ENCODE measurements at places on chromosomes 1 and 21.
A peak's percentile ranks its signal among the peaks of the same experiment; 100 is the strongest.

DNA sequence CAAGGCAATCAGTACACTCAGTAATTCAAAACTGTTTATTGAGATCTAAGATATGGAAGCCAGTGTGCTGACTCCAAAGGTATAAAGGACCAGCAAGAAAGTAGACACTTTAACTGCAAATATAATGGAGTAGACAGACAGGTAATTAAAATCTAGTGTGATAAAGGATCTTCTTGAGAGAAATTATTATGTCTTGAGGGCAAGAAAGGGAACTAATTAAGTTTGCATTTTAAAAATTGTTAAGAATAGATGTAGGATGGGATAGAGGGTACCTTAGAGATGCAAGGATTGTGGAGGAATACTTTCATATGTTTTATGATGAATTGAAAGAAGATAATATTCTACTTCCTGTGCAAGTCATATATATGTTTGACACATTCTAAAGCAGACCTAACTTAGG, 825.3 kb downstream of the LTN1 start:
- DNase-seq = no peak

GRCh38 chr21:36555199-36555800, 75.4 kb upstream of the CLDN14 start:
- no peak for DNase-seq

DNA sequence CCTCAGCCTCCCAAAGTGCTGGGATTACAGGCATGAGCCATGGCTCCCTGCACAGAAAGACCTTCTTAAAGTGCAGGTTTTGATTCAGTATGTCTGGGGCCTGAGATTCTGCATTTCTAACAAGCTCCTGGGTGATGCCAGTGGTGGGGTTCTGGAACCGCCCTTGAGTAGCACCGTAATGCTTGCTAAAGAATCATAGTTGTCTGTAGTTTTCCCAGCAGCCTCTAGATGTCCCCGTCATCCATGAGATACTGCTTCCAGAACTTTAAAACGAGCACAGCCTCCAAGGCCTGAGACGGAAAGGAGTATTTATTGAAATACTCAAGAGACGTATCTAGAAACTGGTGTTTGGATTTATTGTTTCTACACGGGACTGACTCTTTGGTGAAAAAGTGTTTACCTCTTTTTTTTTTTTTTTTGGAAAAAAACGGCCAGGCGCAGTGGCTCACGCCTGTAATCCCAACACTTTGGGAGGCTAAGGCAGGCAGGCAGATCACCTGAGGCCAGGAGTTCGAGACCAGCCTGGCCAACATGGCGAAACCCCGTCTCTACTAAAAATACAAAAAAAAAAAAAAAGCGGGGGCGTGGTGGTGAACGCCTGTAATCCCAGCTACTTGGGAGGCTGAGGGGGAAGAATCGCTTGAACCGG, 2.6 kb upstream of the TOR3A start:
- peak; percentile 42 for DNase-seq

DNA sequence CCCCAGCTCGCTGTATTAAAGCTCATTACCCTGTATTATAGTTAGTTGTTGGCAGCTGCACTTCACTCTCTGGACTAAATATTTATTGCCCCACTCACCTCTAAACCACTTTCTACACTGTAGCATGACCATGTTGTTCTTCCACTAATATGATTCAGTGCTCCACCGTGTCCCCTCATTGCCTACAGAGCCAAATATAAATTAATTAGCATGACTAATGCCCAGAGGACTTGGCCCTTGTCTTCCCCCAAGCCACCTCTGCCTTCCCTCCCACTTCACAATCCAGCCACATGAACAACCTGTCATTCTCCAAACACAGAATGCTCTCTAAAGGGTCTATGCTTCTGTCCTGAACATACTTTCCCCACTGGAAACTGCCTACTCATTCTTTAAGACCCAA, 276.5 kb downstream of the PLPP3 start:
- no peak for DNase-seq

DNA sequence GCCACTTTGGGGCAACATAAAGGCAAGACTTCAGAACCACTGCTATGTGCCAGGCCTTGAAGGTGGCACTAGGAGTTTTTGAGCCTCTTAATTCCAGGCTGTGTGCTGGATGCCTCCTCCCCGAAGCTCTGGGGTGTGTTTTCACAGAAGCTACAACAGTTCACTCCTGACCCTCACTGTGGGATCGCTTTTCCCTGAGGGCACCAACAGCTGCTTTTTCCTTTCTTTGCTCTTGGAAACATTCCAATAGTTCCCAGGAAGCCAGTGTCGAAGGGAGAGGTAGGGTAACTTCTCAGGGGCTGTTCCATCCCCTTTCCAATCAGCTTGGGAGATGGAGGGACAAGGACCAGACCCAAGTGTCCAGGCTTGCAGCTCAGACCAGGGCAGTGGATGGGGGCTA, 153.4 kb downstream of the C1orf94 start:
- no peak for DNase-seq

DNA sequence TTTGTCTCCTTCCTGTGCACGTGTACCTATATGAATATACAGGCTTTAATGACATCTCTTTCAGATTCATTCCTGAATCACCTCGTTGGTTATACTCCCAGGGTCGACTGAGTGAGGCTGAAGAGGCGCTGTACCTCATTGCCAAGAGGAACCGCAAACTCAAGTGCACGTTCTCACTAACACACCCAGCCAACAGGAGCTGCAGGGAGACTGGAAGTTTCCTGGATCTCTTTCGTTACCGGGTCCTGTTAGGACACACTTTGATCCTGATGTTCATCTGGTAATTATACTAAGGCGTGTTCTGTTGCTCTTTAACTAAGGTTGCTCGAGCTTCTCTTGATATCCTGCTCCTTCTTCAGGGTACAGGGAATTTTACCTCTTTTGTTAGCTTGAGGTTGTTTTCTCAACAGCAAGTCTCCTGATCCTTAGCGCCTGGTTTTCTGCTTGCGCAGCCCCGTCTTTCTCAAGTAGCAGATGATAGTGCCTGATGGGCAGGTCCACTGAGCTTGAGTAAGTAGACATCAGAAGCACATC, 55.1 kb downstream of the SLC22A15 start:
- DNase-seq = no peak

- DNase-seq = no peak
These were observed 4.5 kb downstream of the FOXE3 start for GRCh38 chr1:47420547-47420946.

DNA sequence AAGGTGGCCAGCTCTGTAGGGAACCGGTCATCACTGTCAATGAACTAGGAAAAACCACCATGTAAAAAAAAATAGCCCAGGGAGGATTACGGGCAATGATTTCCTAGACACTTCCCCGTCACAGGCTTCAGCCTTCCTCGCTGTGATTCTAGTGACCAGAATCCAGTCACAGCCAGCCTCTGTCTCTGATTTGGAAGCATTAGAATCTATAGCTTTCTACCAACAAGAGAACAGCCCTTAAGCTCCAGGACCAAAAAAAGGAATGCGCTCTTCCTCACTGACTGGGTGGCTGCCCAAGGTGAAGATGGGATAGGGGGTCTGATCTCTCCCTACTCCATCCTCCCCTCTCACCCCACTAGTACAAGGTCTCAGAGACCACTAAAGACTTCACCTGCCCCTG, 67.2 kb downstream of the TEX35 start:
- DNase-seq = no peak

GRCh38 chr1:209190591-209191261, 392.8 kb upstream of the CAMK1G start:
- no peak for DNase-seq

DNA sequence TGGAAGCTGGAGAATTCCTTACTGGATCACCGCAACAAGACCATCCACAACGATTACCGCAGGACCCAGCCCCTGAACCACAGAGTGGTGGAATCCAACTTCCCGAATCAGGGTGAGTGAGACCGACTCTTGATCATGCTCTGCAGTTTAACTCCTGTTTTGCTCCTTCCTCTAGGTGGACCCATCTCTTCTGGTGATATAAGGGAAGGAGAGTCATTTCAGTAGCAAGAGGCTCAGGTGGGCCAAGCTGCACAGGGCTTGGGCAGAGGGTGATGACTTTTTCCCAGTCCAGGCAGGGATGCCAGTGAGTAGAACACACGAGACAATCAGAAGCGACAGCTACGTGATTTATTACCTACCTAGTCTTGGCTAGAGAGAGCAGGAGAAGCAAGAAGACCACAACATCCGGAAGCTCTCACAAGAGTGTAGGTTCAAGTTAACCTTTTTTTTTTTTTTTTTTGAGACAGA, 25.2 kb downstream of the CA6 start:
- DNase-seq = peak; percentile 60

GRCh38 chr1:208178091-208178529, 66.1 kb downstream of the PLXNA2 start:
- no peak for DNase-seq

DNA sequence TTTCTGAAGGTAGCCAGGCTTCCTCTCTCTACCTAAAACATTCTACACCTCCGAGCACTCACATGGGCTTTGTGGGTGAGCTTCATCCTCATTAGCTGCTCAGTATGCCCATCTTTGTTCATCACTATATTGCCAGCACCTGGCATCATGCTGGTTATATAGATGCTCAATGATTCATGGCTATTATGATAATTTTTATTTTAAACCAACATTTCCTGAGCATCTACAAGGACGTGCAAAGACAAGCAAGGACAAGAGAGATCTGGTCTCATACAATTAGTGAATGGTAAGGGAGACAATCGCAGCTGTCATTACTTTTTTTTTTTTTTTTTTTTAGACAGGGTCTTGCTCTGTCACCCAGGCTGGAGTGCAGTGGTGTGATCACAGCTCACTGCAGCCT, 11.3 kb upstream of the QSOX1 start:
- DNase-seq = no peak

DNA sequence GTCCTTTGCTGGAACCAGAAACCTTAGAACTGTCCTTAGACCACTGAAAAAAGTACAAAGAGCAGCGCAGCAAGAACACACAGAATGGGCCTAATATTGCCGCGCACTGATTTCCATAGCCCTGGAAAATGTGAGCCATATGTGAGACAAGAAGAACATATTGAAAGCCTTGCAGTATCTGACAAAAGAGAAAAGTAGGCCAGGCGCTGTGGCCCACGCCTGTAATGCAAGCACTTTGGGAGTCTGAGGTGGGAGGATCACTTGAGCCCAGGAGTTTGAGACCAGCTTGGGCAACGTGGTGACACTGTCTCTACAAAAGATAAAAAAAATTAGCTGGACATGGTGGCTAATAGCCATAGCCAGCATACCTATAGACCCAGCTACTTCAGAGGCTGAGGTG, 300.7 kb downstream of the RYR2 start:
- no peak for DNase-seq

GRCh38 chr1:236081546-236082227, 16.8 kb upstream of the NID1 start:
- DNase-seq = no peak

DNA sequence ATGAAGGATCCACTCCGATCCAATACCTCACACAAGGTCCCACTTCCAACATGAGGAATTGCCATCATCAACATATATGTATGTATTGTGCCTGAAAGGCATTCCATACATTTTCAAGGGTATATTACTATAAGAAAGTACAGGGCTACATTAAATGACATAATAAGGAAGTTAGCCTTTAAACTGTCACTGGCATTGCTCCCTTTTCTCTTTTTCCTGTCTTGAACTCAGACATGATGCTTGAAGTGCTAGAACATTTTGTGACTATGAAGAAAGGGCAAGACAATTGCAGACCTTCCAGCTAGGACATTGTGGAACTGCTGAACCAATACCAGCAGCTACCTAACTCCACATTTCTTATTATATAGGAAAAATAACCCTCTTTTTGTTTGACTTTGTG, 2.9 kb upstream of the TSPAN2 start:
- DNase-seq = no peak

- DNase-seq = no peak
These were observed 9.2 kb upstream of the TNFRSF1B start for GRCh38 chr1:12157366-12158231.

- DNase-seq = no peak
These were observed 9.0 kb upstream of the ARHGEF19 start for GRCh38 chr1:16221499-16221898.

DNA sequence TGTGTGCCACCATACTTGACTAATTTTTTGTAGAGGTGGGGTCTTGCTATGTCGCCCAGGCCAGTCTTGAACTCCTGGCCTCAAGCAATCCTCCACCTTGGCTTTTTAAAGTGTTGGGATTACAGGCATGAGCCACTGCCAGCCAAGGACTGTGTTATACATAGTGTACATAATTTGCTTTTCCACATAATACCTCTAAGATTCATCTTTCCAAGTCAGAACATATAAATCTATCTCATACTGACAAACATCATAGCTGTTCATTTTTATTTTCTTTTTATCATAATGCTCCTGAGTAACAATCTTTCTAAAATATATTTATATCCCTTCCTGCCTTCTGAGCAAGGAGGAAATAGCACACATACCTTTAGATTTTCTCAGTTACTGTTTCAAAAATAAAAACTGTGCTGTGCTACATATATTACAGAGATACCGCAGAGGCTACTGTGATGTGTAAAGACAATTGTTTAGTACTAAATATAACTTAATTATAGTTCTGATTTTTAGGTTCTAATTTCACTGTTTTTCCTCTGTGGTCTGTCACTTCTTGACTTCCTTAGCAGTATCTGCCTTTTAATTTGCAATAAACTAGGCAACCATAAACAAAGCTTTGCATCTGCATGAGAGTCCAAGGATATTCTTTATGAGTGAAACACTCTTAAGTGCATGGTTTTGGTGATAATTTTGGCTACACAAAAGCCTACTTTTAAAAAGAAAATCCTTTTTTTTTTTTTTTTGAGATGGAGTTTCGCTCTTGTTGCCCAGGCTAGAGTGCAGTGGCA, 59.3 kb downstream of the EYA3 start:
- DNase-seq = no peak

- DNase-seq = no peak
These were observed 32.5 kb upstream of the FHAD1 start for GRCh38 chr1:15214527-15214926.

DNA sequence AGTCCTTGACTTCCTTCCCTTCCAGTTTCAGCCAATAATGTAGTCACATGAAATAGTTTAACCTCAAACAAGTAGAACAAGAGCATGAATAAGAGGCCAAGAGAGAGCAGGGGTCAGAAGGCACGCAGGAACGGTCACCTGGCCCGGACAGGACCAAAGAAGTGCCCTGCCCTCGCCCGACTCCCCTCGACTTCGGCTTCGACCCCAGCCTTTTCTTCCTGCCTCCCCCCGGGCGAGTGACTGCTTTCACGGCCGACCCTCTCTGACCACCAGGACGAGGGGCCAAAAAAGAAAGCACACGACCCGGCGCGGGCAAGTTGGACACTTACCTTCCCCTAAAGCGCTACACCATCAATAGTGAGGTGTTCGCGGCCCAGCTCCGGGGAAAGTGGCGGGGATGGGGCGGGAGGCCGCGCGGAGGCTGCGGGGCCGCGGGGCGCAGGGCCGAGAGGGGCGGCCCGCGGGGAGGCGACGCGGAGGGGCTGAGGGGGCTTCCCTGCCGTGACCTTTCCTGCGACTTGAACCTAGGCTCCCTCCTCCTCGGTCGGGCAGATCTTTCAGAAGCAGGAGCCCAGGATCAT, 519 bp downstream of the RERE start:
- DNase-seq = peak; percentile 52

GRCh38 chr1:214186103-214186824, 94.7 kb upstream of the SMYD2 start:
- no peak for DNase-seq

GRCh38 chr21:42527127-42527488, 13.5 kb downstream of the SLC37A1 start:
- no peak for DNase-seq

Measured in activated T-cell treated with anti-CD3 and anti-CD28 coated beads, Interleukin-2, amount 50 U/mL, for 1 hour (primary cell).